ENCODE measurements at places on chromosomes 5 and 9.

DNA sequence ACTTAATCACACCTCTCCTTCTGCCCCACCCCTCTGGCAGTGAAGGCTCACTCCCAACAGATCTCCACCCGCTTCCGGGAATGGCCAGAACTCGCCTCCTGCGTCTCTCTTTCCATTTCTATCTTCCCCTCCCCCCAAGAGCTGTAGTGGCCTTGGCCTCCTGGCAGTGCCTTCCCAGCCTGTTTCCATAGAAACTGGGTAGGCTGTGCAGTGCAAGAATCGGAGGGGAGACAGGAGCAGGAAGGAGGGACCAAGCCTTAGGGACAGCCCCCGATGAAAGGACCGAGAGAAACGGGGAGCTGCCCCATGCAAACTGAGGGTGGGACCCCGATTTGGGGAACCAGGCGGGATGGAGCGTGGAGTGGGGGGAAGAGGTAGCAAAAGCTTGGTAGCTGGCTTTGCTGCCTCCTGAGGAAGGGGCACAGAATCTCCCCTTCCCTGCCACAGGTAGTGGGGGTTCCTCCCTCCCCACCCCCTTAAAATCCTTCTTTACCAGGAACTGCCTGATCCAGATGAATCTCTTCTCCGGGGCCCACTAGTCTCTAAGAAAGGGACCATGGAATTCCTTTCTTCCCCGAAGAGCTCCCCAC, 4.5 kb upstream of the PCDH1 start:
- no peak for DNase-seq

DNA sequence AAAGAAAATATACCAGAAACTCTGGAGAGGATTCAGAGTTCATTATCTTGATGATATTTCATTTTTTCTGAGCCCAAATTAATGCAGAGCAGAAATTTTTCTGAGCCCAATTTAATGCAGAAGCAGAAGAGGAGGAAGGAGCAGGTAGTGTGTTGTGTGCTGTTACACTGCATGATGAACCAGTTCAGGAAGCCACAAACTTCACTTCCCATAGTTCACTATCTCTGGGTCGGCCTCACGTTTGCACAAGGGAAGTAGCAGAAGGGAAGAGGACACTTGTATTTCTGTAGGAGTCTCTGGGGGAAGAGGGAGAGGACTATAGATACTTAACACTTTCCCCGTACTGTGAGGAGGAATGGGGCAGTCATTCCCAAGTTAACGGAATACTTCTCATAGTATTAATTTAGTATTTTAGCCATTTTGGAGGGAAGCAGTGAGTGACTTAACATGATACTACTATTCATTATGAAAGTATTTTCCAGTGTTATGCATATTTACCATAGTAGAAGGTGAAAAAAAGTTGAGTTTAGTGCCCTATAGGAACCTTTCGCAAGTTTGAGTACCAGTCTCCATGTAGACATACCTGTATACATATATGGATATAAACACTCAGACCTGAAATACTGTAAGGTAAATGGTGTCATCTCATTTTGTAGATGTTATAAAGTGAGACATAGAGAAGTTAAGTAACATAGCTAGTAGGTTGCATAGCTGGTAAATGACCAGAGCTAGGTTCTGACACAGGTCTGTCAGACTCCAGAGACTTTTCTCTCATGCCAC, 30.0 kb downstream of the XPA start:
- DNase-seq: no peak

- no peak for DNase-seq
Measured at GRCh38 chr9:33731142-33731541, 64.2 kb upstream of the PRSS3 start.

DNA sequence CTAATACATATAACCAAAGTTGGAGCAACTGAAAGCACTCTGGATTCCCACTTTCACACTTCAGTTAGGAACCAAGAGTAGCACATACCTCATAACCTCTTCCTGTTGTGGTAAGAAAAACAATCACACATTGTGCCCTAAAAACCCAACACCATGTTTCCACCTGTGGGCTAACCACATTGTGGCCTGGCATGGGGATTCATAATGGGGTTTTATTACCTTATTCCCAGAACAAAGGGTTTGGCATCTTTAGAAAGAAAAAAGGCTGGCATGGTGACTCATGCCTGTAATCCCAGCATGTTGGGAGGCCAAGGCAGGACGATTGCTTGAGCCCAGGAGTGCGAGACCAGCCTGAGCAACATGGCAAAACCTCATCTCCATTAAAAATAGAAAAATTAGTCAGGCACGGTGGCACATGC, 60.6 kb downstream of the HSD17B3 start:
- no peak for DNase-seq

DNA sequence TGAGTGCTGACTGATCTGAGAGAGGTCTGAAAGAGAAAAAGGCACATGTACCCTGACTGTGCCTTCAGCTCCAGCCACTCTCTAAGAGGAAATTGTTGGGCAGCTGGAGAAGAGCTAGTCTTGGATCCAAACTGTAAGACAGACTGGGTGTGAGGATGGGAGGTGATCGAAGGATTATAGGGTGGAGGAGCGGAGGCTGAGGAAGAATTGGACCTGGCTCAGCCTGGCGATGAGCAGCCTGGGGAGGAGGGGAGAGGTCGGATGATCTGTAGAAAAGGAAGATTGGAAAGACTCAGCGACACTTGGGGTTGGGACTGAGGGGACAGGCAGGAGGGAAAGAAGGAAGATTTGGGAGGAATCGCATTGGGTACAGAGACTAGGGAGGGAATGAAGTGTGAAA, 98.6 kb upstream of the SLC25A48 start:
- DNase-seq: no peak

All from CD4-positive, alpha-beta T cell treated with Interleukin-17A for 4 hours (primary cell).